ENCODE measurements at places on chromosomes 3 and 15.

- no peak overlapping the region for H3K4me3 ChIP-seq
- H3K4me1 ChIP-seq = no peaks in the 10 kb centered on the region
- H3K27me3 ChIP-seq = no peaks in the 10 kb centered on the region
- no peak overlapping the region for H3K27ac ChIP-seq
Observed at GRCh38 chr3:20340324-20340928, 154.4 kb upstream of the SGO1 start.

DNA sequence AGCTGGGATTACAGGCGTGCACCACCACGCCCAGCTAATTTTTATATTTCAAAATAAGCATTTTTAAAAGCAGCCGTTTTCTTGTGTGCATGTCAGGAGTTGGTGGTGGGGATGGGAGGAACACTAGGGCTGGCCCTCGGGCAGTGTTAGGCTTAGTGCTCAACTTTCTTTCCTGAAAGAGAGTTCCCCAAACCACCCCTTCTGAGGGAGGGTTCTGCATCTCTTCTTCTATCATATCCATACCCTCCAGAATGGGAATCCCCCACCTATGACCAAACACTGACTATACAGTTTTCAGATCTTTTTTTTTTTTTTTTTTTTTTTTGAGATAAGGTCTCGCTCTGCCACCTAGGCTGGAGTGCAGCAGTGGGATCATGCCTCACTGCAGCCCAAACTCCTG, 12.5 kb downstream of the PFKFB4 start:
- H3K27me3 ChIP-seq = no peaks in the 10 kb centered on the region
- no peak overlapping the region for H3K27ac ChIP-seq
- no peak overlapping the region for H3K4me3 ChIP-seq
- H3K4me1 ChIP-seq = no peaks in the 10 kb centered on the region
- no peak for DNase-seq
- peaks cover 27% of the 10 kb centered on the region for H3K36me3 ChIP-seq

GRCh38 chr3:181610083-181610972, 101.4 kb upstream of the SOX2 start:
- no peaks in the 10 kb centered on the region for H3K36me3 ChIP-seq
- H3K4me1 ChIP-seq = no peaks in the 10 kb centered on the region
- DNase-seq = no peak
- no peak overlapping the region for H3K27ac ChIP-seq
- H3K27me3 ChIP-seq = no peaks in the 10 kb centered on the region

GRCh38 chr3:132730891-132731580, 8.8 kb upstream of the NPHP3 start:
- H3K4me3 ChIP-seq = no peak overlapping the region
- no peaks in the 10 kb centered on the region for H3K27me3 ChIP-seq
- no peaks in the 10 kb centered on the region for H3K36me3 ChIP-seq
- H3K4me1 ChIP-seq = no peaks in the 10 kb centered on the region
- DNase-seq = no peak
- no peak overlapping the region for H3K27ac ChIP-seq

DNA sequence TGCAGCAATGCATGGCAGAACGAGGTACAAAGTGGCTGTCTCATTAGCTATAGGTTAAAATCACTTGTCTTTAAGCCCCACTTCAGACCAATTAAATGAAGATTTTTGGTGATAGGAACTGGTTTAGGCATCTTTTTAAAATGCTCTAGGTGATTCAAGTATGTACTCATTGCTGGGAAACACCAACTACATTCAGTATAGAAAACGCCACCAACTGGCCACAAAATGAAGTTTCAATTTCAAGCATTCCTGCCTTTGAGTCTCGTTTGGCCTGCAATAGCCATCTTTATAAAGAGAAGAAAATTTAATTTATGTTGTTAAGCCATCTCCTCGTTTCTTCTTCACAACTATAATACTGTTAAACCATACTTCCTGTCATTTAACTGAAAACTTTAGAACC, 587.9 kb downstream of the GBE1 start:
- H3K4me1 ChIP-seq = no peaks in the 10 kb centered on the region
- no peaks in the 10 kb centered on the region for H3K27me3 ChIP-seq
- H3K36me3 ChIP-seq = no peaks in the 10 kb centered on the region
- H3K4me3 ChIP-seq = no peak overlapping the region
- H3K27ac ChIP-seq = no peak overlapping the region

DNA sequence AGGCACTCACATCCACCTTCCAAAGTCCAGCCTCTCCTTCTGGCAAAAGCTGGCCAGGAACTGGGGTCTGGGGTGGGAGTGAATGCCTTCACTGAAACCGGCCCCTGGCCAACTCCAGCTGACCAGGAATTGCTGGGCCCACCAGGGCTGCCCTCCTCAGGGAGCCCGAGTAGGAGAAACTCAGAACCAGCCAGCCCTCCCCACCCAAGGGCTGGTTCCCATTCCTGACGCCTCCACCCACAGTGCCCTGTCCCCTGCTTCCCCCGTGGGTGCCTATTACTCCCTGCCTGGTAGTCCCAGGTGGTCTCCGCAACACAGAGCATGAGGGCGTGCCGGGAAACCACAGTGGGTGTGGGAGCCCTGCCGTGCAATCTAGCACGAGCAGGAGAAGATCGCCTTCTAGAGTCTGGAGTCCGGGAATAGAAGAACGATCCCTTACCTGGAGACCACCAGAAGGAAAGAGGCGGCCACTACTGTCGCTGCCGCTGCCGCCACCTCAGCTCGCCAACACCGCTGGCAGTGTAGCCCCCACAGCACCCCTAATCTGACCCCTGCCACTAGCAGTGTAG, 178.8 kb downstream of the POTEB3 start:
- H3K27me3 ChIP-seq = no peaks in the 10 kb centered on the region
- H3K4me3 ChIP-seq = no peak overlapping the region
- H3K27ac ChIP-seq = no peak overlapping the region
- H3K36me3 ChIP-seq = no peaks in the 10 kb centered on the region

GRCh38 chr3:40340541-40341170, 31.1 kb downstream of the EIF1B start:
- no peaks in the 10 kb centered on the region for H3K27me3 ChIP-seq
- DNase-seq = no peak
- no peaks in the 10 kb centered on the region for H3K36me3 ChIP-seq
- H3K4me1 ChIP-seq = peaks cover 14% of the 10 kb centered on the region
- H3K27ac ChIP-seq = no peak overlapping the region

All from GM12878 (cell line).